ENCODE measurements at places on chromosomes 4 and X.

DNA sequence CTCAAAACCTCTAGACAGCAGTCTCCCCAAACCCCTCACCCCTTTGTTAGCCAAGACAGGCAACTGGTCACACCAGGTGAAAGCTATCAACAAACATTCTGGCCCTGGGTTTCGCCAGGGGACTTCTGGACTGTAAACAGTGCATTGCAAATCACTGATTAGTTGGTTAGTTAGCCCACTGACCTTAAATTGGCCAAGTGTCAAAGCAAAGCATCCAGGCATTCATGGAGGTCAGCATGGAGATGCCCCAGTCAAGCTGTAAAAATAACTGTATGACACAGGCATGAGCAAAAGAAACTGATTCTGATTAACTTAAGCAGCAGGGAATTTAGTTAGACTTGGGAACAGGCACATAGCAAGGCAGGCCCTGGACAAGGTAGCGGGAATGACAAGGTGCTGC is 156.0 kb upstream of the TTC29 start:
- no peak for DNase-seq

DNA sequence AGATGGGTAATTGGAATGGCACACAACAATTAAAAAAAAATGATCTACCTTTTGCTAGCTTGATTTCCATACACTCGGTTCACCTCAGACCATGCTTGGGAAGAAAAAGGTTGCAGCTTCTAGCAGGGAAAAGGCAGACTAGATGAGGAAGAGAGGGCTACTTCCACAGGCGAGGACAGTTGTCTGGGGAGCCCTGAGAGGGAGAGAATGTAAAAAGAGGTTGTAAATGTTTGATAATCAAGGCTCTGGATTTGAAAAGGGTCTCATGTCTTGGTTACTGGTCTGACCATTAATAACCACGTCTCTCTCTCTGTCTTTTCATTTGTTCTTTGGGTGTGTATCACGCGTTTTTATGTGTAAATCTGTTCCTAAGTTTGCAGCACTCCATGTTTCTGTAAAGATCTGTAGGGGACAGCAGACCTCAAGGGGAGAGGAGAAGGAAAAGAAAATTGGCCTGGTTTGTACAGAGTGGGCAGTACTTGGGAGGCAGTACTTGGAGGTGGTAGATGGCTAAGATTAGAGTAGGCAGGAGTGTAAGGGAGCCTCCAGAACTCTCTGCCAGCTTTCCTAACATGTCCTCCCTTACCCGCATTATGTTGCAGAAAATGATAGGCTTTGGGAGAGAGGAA is 750 bp downstream of the ARMCX5 start:
- no peak for DNase-seq

- no peak for DNase-seq
These were observed 5.0 kb downstream of the DCAF8L1 start for GRCh38 chrX:27976284-27976683.

DNA sequence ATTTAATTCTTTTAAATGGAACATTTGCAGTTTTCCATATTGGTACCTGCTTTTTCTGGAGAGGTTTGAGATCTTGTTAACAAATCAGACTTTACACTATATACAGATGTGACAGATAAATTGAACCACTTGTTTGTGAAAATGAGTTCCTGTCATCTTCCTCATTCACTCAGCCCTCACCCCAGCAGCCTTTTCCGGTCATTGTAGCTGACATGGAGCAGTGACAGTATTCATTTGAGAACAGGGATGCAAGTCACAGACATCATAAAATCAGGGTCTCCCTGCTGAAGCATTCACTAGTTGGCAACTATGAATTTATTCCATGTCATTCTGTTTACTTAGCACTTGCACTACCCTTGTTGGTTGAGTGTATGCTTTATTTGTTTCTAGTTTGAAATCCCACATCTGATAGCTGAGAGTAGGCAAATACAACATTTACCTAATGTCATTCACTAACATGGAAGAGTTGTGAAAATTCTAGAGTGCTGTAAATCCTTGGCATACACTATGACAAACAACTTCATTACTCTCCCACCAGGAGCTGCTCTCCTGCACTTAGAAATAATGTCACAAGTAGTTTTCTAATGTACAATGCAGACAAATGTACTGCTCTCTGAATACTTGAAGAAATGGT is 78.9 kb downstream of the UGT8 start:
- DNase-seq: no peak

DNA sequence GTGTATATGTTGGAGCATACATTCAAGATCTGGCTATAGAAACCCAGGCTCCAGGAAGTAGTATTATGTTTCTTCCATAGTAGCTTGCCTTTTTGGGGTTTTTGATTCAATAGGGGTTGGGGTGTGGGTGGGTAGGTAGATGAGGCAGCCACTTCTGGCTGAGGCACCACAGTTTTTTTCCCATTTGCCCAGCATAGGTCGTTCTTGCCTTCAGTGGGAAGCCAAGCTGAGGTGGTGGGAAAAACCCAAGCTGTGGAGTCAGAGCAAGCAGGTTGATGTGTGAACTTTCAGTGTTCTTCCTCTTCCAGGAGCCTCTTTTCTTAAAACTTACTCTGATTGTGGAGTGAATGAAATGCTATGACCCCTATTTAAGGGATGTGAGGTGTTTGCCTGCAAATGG is 67.0 kb upstream of the RPS6KA3 start:
- no peak for DNase-seq

DNA sequence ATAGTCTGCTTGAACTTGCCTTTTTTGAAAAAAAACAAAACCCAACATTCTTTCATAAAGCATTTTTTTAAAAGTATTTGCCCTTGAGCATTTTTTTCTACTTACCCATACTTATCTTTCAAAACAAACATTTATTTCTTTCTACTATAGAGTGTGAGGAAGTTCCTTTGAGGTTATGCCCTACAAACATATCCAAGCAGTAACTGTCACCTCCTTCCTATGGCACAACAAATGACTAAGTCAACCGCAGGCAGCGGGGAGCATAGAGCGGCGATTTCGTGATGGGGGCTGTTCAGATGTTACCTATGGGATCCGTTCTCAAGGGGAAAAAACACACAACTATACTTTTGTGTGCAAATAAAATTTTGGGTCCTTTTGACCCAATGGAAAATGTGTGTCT is 19.4 kb downstream of the SPRY1 start:
- DNase-seq: no peak

DNA sequence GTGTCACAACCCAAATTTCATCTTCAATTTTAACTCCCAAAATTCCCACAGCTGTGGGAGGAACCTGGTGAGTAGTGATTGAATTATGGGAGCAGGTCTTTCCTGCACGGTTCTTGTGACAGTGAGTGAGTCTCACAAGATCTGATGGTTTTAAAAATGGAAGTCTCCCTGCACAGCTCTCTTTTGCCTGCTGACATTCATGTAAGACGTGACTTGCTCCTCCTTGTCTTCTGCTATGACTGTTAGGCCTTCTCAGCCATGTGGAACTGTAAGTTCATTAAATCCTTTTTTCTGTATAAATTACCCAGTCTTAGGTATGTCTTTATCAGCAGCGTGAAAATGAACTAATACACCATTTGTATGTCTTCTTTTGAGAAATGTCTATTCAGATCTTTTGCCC is 13.0 kb upstream of the BLTP1 start:
- no peak for DNase-seq

DNA sequence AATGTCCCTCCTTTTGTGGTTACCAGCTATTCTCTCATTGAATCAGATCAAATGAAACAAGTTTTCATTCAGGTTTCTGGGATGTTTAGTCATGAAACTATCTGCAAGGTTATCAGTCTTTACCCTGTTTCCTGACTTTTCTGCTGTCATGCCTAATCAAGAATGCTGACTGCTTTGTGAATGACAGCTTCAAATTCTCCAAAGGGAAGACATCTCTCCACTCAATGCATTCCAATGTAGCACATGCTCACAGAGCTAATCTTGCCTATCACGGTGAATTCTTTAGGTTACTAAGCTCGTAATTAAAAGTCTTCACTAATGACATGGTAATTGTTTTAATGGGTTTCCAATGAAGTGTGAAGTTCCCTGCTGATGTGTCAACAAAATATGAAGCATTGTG is 1068.5 kb downstream of the PCDH7 start:
- no peak for DNase-seq

- no peak for DNase-seq
These were observed 595.9 kb downstream of the CENPC start for GRCh38 chr4:66949419-66949818.

GRCh38 chr4:25658357-25658771 is 2.7 kb downstream of the SLC34A2 start:
- no peak for DNase-seq

DNA sequence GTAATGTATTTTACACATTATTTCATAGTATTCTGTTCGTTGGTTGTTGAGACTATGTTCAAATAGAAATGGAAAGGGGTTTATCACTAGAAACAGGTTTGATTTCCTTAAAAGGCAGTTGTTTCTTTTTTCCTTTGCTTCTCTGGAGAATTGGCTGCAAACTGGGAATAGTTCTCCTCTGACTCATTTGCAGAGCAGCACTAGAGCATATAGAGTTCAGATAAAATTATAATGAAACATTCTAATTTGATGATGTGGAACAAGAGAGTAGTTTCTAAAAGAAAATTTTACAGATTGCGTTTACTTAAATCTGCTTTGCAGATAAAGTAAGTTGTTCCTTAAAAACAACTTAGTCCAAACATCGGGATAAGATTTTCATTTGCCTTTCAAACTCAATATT is 29.7 kb downstream of the SYNPO2 start:
- no peak for DNase-seq

DNA sequence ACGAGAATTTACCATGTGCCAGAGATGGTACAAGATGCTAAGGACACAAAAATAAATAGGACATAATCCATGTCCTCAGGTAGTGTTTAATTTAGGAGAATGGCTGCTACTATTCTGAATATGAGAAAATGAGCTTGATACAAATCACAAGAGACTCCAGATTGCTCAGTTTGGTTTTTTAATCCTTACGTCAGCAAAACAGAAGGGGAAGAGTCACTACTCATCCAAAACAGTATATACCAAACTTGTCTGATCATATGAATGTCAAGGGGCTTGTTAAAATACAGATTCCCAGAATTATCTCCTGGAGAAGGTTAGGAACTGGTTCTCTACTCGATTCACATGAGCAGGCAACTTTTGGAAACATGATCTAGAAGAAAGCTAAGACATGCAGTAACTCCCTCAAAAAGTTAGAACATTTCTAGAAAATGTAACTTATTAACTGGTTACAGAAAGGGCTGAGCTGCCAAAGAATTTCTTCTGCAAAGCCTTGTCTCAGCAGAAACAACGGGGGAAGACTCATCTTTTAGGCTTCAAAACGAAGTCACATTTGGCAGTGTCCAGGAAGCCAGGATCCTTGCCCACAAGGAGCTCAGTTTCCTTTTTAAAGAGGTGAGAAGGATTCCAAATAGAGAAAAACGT is 3.4 kb downstream of the AIFM1 start:
- DNase-seq: no peak

GRCh38 chr4:25862411-25863346 is at the start of gene SEL1L3:
Gene SEL1L3, minus strand, starts transcription at chr4:25862988. Its CDS starts 152 bp downstream, at chr4:25862836.
- DNase-seq: no peak

- no peak for DNase-seq
These were observed 16.1 kb upstream of the SAT1 start for GRCh38 chrX:23766650-23767551.

GRCh38 chr4:37381040-37381668 is 136.6 kb downstream of the NWD2 start:
- DNase-seq: no peak

DNA sequence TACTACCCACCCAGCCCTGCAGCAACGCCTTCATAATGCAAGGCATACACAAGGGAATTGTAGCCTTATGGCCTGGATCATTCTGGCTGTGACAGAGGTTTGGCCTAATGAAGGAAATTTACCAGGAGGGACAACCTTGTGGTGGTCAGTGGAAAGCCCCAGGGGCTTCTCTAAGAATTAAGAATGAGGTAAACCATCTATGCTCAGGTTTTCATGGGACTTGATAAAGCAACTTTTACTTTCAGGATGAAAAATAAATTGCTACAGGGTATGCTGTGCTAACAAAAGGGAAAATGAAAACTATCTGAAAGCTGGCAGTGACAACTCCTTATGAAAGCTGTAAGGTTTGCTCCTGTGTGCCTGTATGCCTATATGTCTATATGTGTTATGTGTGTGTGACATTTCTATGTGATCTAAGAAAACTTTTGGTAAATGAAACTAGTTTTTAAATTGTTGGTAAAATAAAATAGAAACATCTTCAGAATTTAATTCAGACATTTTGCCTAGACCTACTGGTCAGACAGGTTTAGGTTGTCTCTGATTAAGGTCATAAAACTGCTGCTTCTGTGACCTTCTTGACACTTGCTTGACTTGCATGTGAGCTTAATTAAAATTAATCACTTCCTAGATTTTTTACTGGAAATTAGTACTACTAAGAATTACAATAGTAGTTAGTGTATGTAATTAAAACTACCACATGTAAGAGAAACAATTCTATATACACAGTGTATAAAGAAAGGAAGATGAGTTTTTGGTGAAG is 19.9 kb upstream of the TXK start:
- no peak for DNase-seq

GRCh38 chr4:87926554-87927098 is 48.9 kb upstream of the SPP1 start:
- DNase-seq: no peak

GRCh38 chr4:183345261-183345660 is 23.0 kb upstream of the CLDN24 start:
- DNase-seq: no peak

All from stimulated activated CD8-positive, alpha-beta memory T cell treated with anti-CD3 and anti-CD28 coated beads, Interleukin-4, amount 100 ng/mL, for 1 hour (primary cell).